Amniotic stem cell (primary cell): ENCODE measurements at places on chromosomes 2 and 18.

DNA sequence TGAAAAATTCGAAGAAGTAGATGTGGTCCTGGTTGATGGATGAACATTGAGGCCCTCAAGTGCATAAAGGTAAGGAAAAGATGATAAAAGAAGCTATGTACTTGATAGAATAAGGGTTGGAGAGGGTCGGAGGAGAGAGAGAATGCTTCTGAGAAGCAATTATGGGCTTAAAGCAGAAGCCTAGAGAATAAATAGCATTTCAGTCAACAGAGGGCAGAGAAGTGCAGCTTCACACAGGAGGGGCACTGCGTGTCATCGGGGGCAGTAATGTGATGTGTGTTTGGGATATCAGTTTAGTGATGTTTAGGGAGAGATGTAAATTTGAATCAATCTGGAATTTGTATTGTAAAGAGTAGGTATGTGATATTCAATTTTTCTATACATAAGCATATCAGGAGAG is 334.5 kb downstream of the PIK3C3 start:
- DNase-seq: no peak

DNA sequence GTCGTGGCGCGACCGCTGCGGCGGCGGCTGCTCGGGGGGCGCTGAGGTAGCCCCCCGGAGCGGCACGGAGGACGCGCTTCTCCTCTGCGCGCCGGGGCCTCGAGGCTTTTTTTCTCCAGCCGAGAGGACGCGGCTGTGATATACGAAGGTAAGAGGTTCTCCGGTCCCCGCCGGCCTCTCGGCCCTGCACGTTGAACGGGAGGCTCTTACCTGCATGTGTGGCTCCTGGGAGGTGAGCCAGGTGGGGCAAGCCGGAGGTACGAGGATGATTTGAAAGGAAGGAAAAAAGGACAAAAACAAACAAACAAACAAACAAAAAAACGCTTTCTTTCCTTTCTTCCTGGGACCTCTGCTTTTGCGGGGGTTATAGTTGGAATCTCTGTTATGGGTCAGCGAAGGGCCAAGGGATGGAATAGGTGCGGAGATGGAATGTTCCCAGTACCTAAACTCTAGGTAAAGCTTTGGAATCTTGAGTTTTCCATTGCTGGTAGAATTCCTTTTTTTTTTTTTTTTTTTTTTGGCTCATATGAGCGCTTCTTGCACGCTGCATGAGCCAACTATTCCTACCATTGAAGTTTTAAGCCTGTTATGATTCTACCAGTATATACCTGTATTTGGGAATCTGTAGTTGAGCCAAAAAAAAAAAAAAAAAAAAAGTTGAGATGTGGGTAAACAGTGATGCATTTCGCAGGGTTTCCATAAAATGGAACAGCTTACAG is 674 bp downstream of the PTPN4 start:
- no peak for DNase-seq

GRCh38 chr2:79977792-79978191 is 326.8 kb downstream of the LRRTM1 start:
- no peak for DNase-seq

DNA sequence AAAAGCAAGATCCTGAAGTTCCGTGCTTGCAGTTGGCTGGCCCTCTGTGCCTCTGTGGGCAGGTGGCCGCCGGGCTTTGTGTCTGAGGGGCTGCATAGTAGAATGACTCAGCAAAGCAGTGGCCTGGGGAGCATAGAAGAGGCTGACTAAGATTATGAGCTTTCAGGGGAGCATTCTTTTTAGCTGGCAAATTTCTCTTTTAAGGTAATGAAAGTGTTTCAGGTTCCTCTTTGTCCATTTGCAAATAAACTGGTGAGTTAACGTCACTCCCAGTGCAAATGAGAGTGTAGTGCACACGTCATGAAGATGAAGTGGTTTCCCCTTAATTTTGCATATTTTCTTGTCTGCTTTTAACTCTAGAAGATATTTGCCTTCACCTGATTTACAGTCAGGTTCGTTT is 98.6 kb downstream of the BCL2L11 start:
- DNase-seq: no peak

DNA sequence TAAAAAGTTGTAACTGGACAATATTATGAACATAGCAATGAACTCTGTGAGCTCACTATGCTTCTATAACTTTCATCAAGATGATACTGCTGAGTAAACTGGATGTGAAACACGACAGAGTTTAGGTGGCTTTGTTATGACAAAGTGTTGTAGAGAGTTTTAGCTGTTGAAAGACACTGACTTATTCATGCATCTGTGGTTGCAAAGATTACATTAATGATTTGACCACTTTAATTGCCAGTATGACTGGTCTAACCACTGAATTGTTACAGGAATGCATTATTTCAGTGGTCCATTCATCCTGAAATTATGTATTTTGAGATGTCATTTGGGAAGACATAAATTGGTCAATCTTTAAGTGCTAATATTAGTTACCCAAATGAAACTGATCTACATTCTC is 117.9 kb downstream of the SPHKAP start:
- DNase-seq: no peak

GRCh38 chr2:98601532-98602132 is 6.7 kb downstream of the COA5 start:
- no peak for DNase-seq

DNA sequence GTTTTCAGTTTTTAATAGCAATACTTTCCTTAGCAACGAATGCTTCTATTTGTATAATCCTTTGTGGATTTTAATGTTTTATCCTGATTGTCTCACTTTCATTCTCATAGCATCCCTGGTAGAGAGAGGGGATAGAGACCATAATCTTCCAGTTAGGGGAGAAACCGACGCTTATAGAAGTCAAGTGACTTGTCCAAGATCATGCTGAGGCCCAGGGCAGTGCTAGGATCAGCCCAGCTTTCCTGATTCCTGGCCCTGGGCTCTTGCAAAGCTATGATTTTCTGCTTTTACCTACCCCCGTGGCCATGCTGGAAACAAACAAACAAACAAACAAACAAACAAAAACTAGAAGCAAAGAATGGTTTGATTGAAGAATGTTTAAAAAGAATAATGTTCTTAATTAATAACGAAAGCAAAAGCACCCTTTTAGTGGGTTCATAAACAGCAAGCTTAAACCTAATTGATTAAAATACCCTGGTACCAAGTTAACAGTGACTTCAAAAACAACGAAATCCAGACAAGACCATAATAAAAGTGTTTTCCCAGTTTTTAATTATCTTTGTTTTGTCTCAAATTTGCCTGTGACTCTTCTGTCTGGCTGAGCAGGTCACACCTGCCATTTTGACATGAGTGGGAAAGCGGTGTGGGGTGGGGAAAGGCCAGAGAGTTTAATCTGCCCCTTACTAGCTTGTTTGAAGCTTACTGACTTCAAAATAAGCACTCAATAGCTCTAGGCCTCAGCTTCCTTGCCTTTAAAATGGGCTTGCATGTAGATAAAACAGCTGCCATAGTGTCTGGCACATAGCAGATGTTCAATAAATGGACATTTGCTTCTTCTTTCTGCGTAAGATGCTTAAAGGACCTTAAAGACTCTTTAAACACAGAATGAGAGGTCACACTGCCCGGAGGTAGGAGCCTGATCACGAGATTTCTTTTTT is 116.6 kb upstream of the MYCN start:
- DNase-seq: no peak

- no peak for DNase-seq
Measured at GRCh38 chr2:194842871-194843270, 814.2 kb upstream of the SLC39A10 start.

DNA sequence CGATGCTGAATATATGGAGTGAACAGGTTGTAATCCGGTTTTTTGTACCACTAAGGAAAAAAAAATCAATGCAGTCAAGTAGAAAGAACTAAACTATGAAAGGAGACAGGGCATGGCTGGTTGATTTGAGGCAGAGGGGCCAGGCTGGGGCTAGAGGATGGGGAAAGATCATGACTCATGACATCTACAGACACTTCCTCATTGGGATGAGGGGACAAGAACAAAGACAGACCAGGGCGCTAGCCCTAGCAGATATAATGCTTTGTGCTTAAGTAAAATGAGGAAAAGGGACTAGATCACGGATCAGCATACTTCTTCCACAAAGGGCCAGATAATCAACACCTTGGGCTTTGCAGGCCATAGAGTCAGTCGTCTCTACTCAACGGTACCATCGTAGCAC is 55.8 kb downstream of the ST6GAL2 start:
- no peak for DNase-seq

GRCh38 chr2:218296847-218297246 is 4.5 kb upstream of the TMBIM1 start:
- DNase-seq: no peak

DNA sequence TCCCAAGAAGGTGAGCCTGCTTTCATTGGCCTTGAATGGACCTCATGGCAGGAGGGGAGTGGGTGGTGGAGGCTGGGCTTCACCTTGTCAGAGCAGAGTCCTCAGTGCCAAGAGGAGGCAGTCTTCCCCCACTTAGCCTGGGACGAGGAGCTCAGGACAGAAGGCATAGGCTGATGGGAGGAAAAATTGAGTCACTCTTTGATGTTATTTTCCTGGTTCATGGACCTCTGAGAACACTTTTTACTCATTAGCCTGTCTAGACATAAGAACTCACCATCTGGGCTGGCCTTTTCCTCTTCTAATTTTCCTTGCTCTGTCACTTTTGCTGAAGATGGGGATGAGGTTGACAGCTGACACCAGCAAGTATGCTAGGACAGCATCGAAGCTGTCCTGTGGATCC is 225.7 kb upstream of the TNP1 start:
- DNase-seq: no peak
